ENCODE measurements at places on chromosomes 13 and 19. TPM values are rescaled to one million over a fixed set of nuclear protein-coding genes. Genes with fewer than 3 reads are reported as not detected.

TTC9B gene
- not detected for total RNA-seq

GPR4 gene
- total RNA-seq = 3.4 TPM

UBE2L5 gene
- not detected for total RNA-seq

OR4F17 gene
- not detected for total RNA-seq

LRFN3 gene
- 9.1 TPM for total RNA-seq

ZNF763 gene
- total RNA-seq = 2.9 TPM

FFAR2 gene
- total RNA-seq = not detected

DNA sequence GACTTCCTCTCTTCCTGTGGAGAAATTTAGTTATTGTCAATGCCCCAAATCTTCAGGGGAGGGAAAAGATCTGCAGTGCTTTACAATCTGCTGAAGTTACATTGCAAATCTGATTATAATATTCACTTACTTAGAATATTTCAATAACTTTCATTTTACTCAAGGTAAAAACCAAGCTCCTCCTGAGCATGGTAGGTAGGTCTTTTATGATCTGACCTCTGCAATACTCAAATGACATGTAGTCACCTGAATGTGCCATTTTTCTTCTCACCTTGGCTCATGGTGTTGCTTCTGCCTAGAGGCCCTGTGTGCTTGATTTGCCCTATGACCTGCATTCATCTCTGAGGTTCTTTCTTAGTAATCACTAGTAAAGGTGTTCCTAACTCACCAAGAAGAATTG, 331.4 kb downstream of the HS6ST3 start:
- no peak for DNase-seq
- no peaks in the 10 kb centered on the region for H3K36me3 ChIP-seq
- no peak overlapping the region for H3K27ac ChIP-seq
- no peaks in the 10 kb centered on the region for H3K27me3 ChIP-seq
- no peaks in the 10 kb centered on the region for H3K4me1 ChIP-seq

DNA sequence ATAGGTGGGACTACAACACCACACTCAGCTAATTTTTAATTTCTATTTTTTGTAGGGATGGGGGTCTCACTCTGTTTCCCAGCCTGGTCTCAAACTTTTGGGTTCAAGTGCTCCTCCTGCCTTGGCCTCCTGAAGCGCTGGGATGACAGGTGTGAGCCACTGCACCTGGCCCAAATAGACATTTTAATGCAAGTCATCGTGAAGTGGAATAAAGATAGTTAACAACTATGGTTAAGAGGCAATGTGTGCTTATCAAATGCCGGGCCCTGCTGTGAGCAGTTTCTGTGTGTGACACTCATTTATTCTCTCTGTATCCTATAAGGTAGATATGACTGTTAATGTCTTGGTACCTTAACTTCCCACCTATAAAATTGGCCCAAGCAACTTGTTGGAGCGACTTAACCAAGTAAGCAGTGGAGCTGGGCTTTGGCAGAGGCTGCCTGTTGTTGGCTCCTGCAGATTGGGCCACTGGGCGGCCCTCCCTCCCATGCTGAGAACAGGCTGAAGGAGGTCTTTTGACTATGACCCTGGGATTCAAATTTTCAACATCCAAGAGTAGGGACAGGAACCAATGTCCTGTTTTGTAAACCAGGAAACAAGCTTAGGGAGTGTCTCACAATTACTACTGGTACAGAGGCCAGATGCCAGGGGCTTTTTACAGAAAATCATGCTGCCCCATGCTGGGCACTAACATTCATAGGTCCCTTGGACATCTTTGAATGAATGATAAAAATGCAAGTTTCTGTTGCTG, 450.7 kb downstream of the TSHZ3 start:
- no peaks in the 10 kb centered on the region for H3K27me3 ChIP-seq
- H3K36me3 ChIP-seq = no peaks in the 10 kb centered on the region
- no peaks in the 10 kb centered on the region for H3K4me1 ChIP-seq
- no peak overlapping the region for H3K27ac ChIP-seq
- H3K4me3 ChIP-seq = no peak overlapping the region
- no peak for DNase-seq

DNA sequence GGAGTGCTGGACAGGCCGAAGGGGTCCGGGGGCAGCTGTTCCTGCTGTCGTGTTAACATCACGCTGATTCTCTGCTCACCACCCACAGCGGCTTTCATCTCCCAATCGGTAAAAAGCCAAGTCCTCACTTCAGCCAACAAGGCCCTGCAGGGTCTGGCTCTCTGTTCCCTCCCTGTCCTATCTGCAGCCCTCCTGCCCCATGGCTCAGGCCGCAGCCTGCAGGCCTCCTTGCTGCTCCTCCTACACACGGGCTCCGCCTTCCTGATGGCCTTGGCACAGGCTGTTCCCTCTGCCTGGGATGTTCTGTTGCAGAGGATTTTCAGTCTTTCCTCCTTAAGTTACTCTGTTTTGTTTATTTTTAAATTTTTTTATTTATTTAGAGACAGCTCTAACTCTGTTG, 22.2 kb downstream of the FUZ start:
- peaks cover 36% of the 10 kb centered on the region for H3K4me1 ChIP-seq
- H3K27me3 ChIP-seq = no peaks in the 10 kb centered on the region

DNA sequence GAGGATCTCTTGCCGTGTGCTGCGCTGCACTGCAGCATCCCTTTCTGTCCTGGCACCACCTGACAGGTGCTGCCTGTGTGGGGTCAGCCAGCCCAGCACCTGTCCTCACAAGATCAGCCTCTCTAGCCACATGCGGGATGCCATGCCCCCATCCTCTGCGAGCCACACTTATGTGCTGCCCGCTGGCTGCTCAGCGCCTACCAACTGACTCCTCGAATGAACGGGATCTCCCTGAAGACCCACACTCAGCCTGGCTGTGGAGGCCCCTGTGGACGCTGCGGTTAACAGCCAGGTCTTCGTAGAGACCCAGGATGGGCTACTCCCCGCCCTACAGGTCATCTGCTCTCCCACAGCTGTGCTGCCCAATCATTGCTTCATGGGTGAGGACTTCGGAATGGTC, 106.1 kb downstream of the DOCK9 start:
- H3K27me3 ChIP-seq = no peaks in the 10 kb centered on the region
- no peak overlapping the region for H3K4me3 ChIP-seq
- no peak overlapping the region for H3K27ac ChIP-seq

DNA sequence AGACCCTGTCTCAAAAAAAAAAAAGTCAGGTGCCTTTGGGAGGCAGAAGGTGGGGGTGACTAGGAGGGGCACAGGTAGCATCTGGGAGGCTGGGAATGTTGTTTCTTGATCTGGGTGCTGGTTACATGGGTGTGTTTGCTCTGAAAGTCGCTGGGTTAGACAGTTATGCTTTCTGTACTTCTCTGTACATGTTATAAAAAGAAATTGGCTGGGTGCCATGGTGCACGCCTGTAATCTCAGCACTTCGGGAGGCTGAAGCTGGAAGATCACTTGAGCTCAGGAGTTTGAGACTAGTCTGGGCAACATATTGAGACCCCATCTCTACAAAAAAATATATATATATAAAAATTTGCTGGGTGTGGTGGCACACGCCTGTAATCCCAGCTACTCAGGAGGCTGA, 15.1 kb downstream of the NOSIP start:
- no peak for DNase-seq
- H3K4me3 ChIP-seq = no peak overlapping the region
- H3K36me3 ChIP-seq = no peaks in the 10 kb centered on the region
- H3K27ac ChIP-seq = no peak overlapping the region
- no peaks in the 10 kb centered on the region for H3K27me3 ChIP-seq
- peaks cover 34% of the 10 kb centered on the region for H3K4me1 ChIP-seq

GRCh38 chr19:53898636-53899341, 10.3 kb upstream of the CACNG7 start:
- H3K4me1 ChIP-seq = no peaks in the 10 kb centered on the region
- H3K36me3 ChIP-seq = no peaks in the 10 kb centered on the region
- DNase-seq = no peak
- no peaks in the 10 kb centered on the region for H3K27me3 ChIP-seq
- no peak overlapping the region for H3K4me3 ChIP-seq

- no peaks in the 10 kb centered on the region for H3K4me1 ChIP-seq
- no peak overlapping the region for H3K4me3 ChIP-seq
- no peaks in the 10 kb centered on the region for H3K36me3 ChIP-seq
- no peaks in the 10 kb centered on the region for H3K27me3 ChIP-seq
Observed at GRCh38 chr13:26474286-26474685, 83.2 kb upstream of the WASF3 start.

GRCh38 chr19:18985257-18985656, 44.2 kb upstream of the HOMER3 start:
- H3K36me3 ChIP-seq = no peaks in the 10 kb centered on the region
- no peak overlapping the region for H3K4me3 ChIP-seq
- H3K27me3 ChIP-seq = no peaks in the 10 kb centered on the region
- H3K27ac ChIP-seq = no peak overlapping the region
- peaks cover 5% of the 10 kb centered on the region for H3K4me1 ChIP-seq

DNA sequence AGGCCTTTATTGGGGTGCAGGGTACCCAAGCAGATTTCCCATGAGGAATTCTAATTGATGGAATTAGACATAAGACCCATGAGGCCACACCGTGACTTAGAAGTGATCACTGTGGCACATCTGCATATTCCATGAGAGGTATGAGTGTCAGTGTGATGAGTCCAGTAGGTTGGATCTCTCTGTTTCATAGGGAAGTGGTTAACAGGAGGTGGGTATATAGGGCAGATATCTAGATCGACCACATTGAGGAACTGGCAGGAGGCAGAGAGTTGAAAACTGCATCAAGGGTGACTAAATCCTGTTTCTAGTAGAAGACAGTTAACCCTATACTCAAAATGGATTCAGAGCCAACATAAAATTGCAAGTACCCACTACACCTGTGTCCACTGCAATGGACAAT, 68.6 kb upstream of the MIR17HG start:
- H3K36me3 ChIP-seq = no peaks in the 10 kb centered on the region
- no peak overlapping the region for H3K27ac ChIP-seq
- H3K4me3 ChIP-seq = no peak overlapping the region
- DNase-seq = no peak

DNA sequence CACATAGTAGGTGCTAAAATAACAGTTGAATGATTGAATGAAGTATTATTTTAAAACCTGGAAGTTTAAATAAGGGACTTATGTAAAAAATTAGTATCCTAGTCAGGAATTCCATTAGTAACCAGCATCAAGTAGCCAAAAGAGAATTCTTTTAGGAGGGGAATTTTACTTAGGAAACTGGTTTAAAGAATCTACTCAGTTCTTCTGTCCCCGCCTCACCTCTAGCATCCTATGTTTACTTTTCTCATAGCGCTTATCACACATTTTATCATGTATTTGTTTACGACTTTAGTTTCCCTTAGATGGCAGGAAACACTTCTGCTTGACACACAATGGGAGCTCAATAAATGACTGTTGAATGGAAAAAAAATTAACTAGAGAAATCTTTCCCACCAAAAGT, 229.0 kb downstream of the KLF5 start:
- H3K27ac ChIP-seq = no peak overlapping the region
- H3K4me3 ChIP-seq = no peak overlapping the region
- no peak for DNase-seq
- H3K27me3 ChIP-seq = no peaks in the 10 kb centered on the region

GRCh38 chr19:11860721-11861120, 12.2 kb downstream of the ZNF439 start:
- H3K4me3 ChIP-seq = no peak overlapping the region
- DNase-seq = no peak
- no peak overlapping the region for H3K27ac ChIP-seq
- H3K4me1 ChIP-seq = no peaks in the 10 kb centered on the region
- H3K27me3 ChIP-seq = no peaks in the 10 kb centered on the region

DNA sequence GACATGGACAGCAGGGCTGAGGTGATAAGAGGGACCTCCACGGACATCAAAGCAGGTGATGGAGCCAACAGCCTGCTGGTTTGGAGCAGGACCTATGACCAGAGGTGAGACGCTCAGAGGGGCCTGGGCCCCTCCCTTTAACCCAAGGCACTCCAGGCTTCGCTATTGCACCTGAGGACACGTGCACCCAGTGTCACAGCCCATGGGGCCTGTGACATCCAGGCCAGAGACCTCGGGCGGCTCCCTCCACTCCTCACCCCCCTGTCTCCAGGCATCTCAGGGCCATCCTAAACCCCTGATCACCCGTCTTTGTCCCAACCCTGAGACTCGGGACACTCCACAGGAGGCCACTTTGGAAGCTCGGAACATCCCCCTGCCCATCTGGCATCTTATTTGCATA, 12.9 kb downstream of the ADGRE5 start:
- no peak overlapping the region for H3K27ac ChIP-seq
- H3K4me1 ChIP-seq = no peaks in the 10 kb centered on the region
- H3K36me3 ChIP-seq = peaks cover 14% of the 10 kb centered on the region
- no peak overlapping the region for H3K4me3 ChIP-seq

- no peak overlapping the region for H3K4me3 ChIP-seq
- no peak for DNase-seq
- no peaks in the 10 kb centered on the region for H3K27me3 ChIP-seq
- H3K4me1 ChIP-seq = no peaks in the 10 kb centered on the region
- no peak overlapping the region for H3K27ac ChIP-seq
- no peaks in the 10 kb centered on the region for H3K36me3 ChIP-seq
Observed at GRCh38 chr19:31075146-31075655, 274.0 kb downstream of the TSHZ3 start.

DNA sequence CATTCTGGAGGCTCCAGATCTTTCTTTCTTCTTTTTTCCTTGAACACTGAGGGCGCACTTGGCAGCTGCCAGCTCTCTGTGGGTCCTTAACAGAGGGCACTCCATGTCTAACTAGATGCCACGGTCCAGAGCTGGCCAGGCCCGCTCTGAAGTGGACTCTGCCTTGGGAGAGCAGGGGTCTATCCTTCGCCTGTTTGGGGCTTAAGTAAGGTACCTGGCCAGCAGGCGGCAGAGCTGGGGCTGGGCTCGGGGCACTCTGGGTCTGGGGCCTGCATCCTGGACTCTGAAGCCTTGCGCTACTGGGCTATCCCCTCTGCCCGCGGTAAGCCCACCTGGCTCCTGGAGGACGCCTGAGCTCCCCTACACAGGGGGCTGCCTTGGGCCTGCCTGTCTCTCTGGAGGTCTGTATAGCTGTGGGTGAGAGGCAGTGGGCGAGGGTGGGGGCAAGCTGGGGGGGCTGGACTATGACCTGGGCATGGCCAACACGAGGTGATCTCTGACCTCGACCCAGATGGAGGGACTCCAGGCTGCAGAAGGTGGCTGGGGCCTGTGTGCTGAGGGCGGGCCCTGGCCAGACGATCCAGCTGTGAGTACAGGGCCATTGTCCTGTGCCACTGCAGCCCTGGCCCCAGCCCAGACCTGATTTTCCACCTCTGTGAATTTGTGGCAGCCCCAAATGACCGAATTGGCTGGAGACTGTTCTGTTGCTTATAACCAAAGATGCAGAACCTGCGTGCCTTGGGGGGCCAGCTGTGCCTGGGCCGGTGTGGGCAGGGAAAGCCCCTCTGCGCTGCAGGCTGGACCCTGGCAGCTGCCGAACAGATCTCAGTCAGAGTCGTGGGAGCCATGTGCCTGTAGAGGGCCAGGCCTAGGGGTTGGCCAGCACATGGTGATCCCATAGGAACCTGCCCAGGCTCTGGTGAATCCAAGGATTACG, 26.5 kb downstream of the CEBPG start:
- no peak overlapping the region for H3K27ac ChIP-seq
- no peak overlapping the region for H3K4me3 ChIP-seq
- peaks cover 19% of the 10 kb centered on the region for H3K4me1 ChIP-seq
- H3K36me3 ChIP-seq = no peaks in the 10 kb centered on the region
- DNase-seq = no peak

GRCh38 chr13:41928323-41928722, 32.6 kb downstream of the VWA8 start:
- no peak for DNase-seq
- H3K4me1 ChIP-seq = peaks cover 9% of the 10 kb centered on the region
- H3K27ac ChIP-seq = no peak overlapping the region
- H3K4me3 ChIP-seq = no peak overlapping the region
- H3K27me3 ChIP-seq = no peaks in the 10 kb centered on the region
- H3K36me3 ChIP-seq = peaks cover 3% of the 10 kb centered on the region
